Kidney tubule cell (primary cell): ENCODE measurements at places on chromosomes 3 and 15.
A peak's percentile ranks its signal among the peaks of the same experiment; 100 is the strongest.

DNA sequence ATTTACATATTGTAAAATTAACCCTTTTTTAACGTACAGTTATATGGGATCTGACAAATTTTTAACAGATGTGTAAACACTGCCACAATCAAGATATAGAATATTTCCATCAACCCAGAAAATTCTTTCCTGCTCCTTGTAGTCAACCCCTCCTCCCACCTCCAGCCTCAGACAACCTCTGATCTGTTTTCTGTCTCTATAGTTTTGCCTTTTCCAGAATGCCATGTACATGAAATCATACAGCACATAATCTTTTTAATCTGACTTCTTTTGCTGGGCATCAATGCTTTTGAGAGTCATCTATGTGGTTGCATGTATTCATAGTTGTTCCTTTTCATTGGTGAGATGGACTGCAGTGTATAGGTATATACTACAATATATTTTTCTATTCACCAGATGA is 153.0 kb downstream of the SMAD6 start:
- no peak for DNase-seq

DNA sequence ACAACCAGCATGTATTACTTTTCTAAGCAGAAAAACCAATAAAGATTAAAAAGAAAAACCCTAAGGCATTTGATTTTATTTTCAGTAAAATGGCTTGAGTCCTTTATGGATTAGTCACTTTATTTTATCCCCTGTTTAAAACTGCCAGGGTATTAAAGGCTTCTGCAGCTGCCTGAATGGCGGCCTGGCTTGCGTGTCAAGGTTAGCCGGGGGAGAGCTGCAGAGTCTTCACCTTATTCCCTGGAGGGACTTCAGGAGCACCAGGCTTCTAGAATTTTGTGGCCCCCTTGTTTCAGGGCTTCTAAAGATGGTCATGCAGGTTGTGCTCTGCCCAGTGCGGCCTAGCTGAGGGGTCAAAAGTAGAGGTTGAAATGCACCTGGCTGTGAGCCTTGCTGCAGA is 58.0 kb upstream of the ICE2 start:
- no peak for DNase-seq

- no peak for DNase-seq
Observed at GRCh38 chr3:188025555-188025954, 128.4 kb upstream of the LPP start.

- no peak for DNase-seq
Observed at GRCh38 chr3:31277582-31277981, 255.1 kb upstream of the STT3B start.

GRCh38 chr3:166283840-166284239 is 446.6 kb upstream of the BCHE start:
- DNase-seq = peak; percentile 64

- peak; percentile 40 for DNase-seq
Observed at GRCh38 chr3:141538568-141539240, 51.9 kb downstream of the RASA2 start.

- DNase-seq = no peak
Observed at GRCh38 chr3:186536883-186537844, 7.0 kb downstream of the CRYGS start.

DNA sequence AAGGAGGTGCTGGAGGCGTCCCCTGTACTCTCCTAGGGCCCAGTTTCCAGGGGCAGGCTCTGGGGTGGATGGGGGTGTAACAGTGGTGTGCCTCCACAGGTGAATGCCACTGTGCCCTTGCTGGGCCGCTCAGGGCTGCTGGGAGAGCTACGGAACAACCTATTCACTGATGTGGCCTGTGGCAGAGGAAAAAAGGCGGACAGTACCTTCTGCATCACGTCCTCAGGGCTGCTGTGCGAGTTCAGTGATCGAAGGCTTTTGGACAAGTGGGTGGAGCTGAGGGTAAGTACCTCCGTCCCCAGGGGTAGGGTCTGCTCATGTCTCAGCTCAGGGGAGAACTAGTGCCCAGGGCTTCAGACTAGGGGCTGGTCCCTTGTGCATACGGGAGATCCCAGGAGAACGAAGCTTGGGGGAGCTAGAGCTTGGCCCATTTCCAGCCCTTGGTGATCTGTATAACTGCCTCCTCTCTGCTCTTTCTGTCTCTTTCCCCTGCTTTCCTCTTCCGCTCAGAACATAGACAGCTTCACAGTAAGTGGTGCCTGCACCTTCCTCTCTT is 15.0 kb upstream of the JMJD7 start:
- DNase-seq = no peak

- DNase-seq = peak; percentile 13
Observed at GRCh38 chr3:160016972-160017371, 28.3 kb downstream of the IL12A start.

DNA sequence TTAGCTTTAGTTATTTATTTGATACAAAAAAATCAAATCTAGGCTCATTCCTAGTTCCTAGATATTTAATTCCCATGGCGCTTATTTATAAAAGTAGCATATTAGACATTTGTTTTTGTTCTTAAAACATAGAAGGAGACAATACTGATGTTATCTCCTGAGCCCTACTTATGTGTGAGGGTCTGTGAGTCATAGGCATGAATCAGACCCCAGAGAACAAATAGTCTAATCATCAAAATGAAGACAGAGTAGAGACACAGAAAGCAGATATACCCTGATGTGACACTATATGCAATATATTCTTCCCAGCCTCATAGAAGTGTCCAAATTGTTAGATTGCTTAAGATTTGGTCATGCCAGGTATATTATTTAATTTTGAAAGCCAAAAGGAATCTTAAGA is 44.9 kb downstream of the PEX5L start:
- DNase-seq = no peak

GRCh38 chr3:13285007-13285567 is 135.0 kb downstream of the NUP210 start:
- no peak for DNase-seq

GRCh38 chr3:193342551-193342950 is 36.0 kb downstream of the ATP13A5 start:
- DNase-seq = no peak

DNA sequence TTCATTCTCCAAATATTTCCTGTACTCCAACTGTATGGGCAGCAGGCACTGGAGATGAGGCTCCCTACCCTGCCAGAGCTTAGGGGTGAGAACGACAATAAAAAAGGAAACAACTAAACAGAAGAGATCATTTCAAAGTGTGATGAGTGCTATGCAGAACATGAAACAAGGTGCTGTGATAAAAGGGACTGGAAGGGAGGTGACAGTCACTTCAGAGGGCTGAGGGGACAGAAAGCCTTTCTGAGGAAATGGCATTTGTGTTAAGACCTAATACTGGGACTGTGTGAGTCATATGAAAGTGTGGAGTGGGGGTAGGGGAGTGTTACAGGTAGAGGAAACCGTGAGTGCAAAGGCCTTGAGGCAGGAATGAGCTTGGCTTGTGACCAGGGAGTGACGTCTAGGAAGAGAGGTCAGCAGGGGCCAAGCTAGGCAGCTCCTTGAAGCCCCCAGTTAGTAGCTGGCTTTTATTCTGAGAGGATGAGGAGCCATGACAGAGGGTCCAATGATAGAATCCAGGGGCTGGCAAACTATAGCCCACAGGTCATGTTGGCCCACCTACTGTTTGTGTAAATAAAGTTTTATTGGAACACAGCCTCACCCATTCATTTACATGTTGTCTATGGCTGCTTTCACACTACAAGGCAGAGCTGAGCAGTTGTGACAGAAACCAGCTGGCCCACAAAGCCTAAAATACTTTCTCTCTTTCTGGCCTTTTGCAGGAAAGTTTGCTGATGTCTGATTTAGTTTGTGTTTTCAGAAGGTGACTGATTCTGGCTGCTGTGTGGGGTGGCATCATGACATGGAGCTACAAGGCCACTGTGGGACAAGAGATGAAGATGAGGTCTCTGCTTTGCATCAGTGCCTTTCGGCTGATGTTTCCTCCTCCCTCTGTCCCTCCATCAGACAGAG is 56.6 kb downstream of the LSM3 start:
- peak; percentile 77 for DNase-seq

GRCh38 chr3:36250191-36250590 is 130.1 kb upstream of the STAC start:
- peak; percentile 12 for DNase-seq

DNA sequence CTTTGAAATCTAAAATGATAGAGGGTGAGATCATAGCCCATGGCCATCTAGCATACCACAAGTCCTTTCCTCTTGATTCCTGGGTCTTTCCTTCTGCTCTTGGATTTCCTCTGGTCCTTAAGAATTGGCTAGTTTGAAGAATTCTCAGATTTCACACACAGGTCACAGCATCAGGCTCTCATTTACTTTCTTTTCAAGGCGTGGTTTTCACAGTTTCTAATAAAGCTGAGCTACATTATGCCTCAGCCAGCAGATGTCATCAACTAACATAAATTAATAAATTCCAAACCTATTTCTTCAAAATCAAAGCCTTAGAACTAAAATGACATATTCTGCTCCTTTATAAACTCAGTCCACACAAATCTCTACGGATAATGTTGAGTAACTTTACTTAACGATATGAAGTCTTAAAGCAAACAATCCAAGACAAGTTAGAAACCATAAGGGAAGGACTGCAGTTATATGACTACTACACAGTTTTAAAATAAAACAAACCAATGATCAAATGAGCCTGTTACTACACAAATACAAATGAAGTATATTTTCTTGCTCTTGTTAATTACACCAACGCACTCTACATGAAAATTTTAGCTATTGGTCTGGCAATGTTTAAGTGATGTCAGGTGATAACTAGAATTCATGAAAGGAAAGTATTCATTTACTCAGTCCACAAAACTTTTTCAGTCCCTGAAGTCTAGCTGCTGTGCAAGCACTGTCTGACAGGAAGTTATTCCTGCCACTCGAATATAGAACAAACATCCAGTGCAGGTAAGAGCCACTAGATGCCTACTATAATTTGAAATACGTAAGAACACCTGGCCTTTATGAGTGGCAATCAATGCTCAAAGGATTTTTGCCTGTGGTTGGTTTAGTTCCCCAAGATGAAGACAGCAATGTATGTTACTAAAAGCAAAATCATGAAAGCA is 9.2 kb downstream of the CCDC14 start:
- DNase-seq = no peak

DNA sequence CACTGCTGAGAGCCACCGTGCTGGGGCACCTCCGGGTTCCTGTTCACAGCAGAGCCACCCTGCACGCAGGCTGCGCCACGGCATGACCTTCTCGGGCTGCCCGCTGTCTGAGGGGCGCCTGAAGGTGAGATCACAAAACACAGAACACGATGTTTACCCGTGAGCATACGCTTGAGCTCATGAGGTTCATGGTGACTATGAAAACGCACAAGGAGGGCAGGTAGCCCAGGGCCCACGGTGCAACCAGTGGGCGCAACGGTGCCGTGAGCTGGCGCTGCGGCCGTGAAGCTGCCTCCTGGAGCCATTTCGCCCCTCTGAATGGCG is 36.1 kb downstream of the KLHL25 start:
- no peak for DNase-seq

- DNase-seq = peak; percentile 18
Observed at GRCh38 chr3:27728195-27729087, 6.3 kb upstream of the EOMES start.

DNA sequence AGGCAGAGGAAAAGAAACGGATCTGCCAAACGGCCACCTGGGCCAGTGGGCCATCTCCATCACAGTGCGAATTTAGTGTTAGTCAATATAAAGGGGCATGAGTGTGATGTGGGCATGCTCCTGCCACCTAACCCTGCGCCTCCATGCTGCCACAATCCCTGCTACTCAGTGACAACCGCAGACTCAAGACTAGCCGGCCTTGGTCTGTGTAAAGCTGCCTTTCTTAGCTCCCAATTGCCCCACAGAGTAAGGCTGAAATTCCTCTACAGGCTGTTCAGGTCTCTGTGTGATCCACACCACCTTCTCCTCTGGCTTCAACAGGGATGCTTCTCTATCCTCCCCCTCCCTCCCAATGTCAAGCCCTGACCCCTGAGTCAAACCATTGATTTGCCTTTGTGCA is 269.7 kb downstream of the XXYLT1 start:
- no peak for DNase-seq

- DNase-seq = peak; percentile 65
Observed at GRCh38 chr15:60326824-60327654, 70.7 kb downstream of the ANXA2 start.
